CD4-positive, alpha-beta T cell treated with Interleukin-6 at 100 ng/mL for 8 hours (primary cell): ENCODE measurements at places on chromosomes 1 and 21.

DNA sequence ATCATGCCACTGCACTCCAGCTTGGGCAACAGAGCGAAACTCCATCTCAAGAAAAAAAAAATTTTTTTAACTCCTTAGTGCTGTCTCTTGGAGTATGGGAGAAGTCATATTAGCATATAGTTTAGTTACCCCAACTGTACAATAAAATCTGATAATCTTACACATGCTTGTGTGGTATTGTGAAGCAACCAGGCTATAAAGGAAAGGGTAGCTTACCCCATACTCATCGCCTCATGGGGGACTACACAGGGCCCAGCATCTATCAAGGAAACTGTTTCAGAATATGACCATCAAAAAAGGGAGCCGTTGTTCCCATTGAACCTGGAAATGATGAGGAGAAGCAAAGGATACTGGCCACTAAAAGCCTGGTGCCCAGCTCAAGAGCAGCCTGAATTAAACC is 3.0 kb upstream of the TRAF3IP3 start:
- no peak for DNase-seq

DNA sequence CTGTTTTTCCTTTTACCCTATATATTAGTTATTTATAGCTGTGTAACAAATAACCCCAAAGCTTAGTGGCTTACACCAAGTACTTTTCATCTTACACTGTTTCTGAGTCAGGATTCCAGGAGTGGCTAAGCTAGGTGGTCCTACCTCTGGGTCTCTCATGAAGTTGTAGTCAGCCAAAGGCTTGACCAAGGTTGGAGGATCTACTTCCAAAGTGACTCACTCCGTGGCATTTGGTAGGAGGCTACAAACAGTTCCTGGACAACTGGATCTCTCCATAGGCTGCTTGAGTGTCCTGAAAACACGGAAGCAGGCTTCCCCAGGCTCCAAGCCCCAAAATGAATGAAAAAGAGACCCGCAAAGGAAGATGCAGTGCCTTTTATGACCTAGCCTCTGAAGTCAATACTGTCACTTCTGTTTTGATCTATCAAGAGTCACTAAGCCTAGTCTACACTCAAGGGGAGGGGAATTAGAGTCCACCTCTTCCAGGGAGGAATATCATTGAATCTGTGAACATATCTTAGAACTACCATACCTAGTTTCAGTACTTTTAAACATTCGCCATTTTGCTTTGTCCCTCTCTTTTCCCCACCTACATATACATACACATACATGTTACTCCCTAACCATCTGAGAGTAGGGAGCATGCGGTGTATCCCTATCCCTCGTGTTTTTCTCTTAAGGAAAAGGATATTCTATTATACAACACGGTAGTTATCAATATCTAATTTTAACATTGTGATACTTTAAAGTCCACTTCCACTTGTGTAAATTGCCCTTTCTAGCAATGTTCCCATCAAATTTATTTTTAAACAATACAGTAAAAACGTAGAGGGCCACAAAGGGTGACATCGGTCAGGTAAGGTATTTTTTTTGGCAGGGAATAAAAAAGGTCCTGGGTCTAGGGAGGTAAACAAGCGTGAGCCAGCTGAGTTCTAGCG is 67.2 kb downstream of the SLC35A3 start:
- no peak for DNase-seq

- DNase-seq, result no peak
Observed at GRCh38 chr1:1419363-1419812, 1.7 kb downstream of the ANKRD65 start.

- no peak for DNase-seq
Observed at GRCh38 chr1:1051127-1051810, 22.8 kb downstream of the RNF223 start.

DNA sequence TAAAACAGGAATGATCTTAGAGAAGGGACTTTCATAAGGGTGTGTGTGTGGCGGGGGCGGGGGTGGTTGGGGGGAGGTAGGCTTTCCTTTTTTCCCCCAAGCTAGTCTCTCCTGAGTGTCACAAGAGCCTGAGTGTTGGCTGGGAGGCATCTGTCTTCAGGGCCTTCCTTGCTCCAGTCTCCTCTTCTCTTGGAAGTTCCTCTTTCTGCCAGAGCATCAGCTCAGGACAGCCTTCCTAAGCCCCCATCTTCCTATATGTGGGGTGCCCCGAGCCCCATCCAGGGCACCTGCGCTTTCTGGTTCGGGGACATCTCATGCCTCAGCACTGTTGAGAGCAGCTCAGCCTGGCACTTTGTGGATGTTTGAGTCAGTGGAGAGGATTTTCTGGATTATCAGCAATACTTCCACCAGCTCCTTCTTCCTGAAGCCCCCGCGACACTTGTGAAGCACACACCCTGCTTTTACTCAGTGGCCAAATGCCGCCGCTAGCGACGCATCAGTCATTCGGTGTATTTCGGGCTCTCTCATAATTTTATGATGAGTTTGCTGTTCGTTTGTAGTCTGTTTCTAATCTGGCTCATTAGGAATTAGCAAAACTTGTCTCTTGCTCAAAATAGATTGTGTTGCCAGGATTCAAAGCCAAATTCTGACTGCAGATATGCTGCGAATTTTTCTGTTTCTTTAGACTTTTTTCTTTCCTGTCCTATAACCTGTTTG is 61.7 kb downstream of the GALNT2 start:
- no peak for DNase-seq

DNA sequence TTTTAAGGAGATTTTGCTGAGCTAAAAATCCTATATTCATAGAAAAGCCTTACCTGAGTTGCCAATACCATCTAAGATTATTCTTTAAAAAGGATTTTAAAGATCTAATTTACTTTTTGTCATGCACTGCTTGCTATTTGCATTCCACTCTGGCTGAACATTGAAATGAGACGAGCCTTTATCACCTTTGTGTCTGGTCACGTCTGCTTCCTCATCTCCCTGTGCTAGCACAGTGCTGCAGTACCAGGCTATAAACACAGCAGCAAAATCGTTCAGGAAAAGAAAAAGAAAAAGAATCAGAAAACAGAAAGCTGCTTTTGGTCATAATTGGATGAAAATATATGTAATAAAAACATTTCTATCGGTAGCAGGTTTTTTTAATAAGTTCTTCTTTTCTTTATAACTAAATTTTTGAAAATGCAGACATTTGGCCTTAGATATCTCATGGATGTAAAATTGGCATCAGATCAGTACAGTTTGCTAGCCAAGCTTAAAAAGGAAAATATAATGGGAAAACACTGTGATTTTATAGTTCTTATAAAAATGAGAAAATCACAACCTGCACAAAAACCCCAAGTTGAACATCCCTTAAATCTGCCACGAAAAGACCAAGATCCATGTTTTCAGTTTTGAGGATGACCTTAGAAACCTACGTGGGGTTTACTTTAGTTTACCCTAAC is 735.7 kb upstream of the CXADR start:
- DNase-seq, result no peak

- no peak for DNase-seq
Observed at GRCh38 chr1:27366411-27367159, at the start of gene MAP3K6. Gene MAP3K6 (minus strand): TSS chr1:27366961. CDS start chr1:27366597, 364 bp downstream.

DNA sequence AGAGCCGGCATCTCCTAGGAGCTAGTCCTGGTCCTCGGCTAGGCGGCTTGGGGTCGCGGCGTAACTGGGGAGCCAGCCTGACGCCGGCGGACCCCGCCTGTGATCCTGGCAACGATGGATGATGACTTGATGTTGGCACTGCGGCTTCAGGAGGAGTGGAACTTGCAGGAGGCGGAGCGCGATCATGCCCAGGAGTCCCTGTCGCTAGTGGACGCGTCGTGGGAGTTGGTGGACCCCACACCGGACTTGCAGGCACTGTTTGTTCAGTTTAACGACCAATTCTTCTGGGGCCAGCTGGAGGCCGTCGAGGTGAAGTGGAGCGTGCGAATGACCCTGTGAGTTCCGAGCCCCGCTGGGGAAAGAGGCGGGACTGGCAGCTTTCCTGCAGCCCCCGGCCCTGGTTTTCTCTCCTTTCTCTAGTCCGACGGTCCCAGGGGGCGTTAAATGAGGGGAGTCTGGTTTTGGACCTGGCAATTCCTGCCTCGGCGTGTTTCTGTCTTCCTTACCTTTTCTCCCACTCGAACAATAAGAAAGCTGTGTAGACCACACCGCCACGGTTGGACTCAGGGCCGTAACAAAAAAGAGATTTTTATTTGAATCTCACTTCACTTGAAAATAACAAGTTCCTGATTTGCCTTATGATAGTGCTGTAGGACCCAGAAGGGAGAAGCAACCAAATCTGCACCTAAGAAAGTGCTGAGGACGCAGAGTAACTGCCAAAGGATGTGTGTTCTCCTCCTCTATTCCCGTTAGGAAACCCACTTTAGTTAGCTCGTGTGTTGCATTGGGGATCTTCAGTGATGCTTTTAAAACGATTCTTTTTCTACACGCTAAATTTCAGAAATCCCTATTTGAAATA is at the start of gene SPRTN:
Gene SPRTN (plus strand): TSS at position 24 of the 859 bp plus-strand sequence. CDS start 91 bp downstream, at position 115.
- no peak for DNase-seq

GRCh38 chr1:25744636-25745425 is 55.2 kb upstream of the SELENON start:
- DNase-seq, result no peak

GRCh38 chr1:199688133-199688676 is 339.3 kb upstream of the NR5A2 start:
- no peak for DNase-seq

DNA sequence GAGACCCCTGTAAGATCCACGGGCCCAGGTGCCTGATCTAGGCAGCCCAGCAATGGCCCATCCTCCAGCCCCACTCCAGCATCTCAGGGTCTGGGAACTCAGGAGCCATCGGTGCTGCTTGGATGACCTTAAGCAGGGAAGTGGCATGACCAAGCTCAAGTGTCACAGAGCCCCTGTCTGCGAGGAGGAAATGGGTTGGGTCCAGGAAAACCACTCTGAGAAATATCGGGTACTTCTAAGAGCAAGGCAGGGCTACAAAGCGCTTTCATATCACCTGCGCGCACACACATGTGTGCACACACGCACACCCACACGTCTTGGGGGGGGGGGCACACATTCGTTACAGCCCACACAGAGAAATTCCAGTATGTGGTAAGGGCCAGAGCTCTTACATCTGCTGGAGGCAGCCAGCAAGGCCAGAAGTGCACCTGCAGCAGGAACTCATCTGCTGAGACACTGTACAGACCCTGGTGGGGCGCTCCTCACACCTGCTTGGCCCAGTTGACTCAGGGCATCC is 32.6 kb upstream of the SPOCD1 start:
- DNase-seq, result peak; percentile 67

DNA sequence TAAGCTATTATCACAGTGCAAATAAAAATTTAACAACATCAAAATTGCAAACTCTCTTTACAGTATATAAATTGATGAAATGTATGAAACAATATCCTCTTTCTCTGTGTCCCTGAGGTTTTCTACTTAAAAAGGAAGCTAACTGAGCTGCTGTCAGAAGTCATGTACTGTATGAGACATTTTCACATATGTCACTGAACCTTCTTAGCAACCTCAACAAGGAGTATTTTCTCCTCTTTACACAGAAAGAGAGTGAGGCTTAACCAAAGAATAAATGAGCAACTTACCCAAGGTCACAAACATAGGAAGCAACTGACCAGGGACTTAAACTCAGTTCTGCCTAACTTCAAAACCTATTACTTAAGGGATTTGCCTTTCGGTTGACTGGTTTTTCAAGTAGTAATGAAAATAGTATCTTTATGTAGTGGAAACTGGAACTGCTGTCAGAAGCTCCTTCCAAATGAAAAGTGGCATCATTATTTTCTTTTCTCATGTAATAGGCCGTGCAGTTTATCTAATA is 288.9 kb downstream of the LRRIQ3 start:
- no peak for DNase-seq

DNA sequence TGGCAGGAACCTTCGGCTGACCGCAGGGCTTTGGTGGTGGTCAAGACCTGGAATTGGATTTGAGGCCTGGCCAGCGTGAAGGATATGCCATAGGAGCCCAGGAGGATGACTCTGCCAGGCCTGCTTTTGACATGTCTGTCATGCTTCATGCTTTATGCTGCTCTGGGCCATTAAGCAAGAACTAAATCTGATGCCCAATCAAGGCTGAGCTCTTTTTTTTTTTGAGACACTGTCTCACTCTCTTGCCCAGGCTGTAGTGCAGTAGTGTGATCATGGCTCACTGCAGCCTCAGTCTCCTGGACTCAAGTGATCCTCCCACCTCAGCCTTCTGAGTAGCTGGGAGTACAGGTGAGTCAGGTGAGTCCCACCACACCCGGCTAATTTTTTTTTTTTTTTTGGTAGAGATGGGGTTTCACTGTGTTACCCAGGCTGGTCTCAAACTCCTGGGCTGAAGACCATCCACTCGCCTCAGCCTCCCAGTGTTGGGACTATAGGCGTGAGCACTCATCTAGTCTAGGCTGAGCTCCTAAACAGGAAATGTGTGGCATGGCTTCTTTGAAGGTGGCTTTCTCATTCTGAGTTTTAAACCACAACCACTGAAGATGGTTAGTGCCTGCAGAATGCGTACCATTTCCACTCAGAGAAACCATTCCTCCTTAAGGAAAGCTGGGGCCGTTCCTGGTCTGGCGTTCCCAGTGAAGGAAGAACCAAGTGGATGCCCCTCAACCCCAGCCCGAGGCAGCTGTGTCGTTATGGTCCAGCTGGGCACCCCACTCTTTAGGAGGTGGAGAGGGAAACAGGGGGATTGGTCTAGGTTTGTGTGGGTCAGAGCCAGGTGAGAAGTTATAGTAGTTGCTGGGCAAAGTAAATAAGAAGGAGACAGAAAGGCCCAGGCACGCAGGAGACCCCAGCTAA is 34.2 kb upstream of the ATP5PO start:
- DNase-seq, result peak; percentile 74

DNA sequence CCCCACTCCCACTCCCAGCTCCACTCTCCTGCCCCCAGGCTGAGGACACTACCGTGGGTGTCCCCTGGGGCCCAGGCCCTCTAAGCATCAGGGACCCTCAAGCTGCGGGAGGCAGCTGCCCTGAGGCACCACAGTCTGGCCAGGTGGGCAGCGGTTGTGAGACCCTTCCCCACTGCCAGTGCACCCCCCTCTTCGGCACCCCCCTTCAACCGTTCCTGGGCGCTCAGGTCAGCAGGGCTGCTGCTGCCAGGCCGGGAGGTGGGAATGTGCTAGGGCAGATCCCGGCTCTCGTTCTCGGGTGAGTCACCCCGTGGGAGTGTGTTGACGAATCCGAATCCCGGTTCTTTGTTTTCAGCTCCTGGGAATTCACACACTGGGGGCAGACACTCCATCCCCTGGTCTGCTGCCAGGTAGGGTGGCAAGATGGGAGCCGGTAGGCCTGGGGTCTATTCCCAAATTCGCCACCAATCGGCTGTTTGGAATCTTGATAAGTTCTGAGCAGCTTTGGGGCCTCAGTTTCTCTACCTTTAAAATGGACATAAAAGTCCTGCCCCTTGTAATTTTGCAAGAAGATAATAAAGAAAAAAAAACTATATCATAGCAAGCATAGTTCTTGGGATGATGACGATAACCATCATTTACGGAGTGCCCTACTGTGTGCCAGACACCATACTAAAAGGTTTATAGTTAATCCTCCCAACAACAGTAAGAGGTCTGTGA is 28.5 kb upstream of the CASZ1 start:
- DNase-seq, result no peak

DNA sequence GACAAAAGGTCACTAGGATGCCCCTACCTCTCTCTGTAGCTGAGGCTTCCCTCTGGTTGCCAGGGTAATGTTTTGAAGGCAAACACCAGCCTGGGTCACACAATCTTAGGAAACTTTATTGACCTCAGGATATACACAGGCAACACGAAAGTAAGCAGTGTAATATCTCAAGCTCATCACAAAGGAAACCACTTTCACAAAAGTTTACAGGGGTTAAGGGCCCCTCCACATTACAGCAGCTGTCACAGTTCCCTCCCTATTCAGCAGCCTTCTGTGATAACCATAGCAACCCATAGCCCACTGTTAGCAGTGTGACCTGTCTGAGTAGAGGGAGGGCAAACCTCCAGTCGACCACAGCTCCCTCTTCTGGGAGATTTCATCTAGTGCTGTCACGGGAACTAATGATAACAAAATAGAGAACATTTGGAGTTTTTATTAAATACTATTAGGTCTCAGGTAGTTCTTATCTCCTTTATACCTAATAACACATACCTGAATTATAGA is 149.8 kb downstream of the PTPRC start:
- peak; percentile 3 for DNase-seq
